ENCODE measurements at places on chromosomes 1 and 21.

DNA sequence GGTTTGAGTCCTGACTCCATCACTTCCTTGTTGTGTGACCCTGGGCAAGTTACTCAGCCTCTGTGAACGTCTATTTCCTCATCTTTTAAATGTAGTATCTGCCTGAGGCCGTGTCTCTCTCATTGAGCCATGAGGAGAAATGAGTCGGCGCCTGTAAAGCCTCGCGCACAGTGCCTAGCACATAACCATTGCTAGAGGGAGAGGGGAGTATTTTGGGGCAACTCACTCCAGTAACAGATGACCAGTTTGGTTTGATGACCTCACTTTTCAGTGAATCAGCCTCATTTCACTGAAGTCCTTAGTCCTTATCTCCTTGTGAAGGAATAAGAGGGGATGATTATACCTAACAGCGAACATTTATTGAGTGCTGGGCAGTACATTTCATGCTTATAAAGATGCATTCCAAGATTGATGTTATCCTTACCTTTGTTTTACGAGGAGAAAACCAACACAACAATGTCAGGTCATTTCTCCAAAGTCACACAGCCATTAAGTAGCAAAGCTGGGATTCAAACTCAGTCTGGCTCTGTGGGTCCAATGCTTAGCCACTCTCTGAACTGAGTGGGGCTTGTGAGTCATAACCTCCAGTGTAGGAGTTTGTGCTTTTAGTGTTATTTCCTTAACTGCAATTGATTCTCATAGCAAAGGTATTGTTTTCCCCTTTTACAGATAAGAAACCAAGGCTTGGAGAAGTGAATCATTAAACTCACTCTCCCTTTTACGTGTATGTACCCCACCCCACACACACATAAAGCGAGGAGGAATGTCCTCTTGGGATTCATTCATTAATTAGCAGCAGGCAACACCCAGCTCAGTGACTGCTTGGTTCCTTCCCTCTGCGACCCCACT is 25.9 kb downstream of the KCNC4 start:
- no peak overlapping the region for H3K27ac ChIP-seq
- no peaks in the 10 kb centered on the region for H3K4me1 ChIP-seq
- H3K36me3 ChIP-seq = peaks cover 2% of the 10 kb centered on the region
- H3K4me3 ChIP-seq = no peak overlapping the region
- peak; percentile 26 for DNase-seq

DNA sequence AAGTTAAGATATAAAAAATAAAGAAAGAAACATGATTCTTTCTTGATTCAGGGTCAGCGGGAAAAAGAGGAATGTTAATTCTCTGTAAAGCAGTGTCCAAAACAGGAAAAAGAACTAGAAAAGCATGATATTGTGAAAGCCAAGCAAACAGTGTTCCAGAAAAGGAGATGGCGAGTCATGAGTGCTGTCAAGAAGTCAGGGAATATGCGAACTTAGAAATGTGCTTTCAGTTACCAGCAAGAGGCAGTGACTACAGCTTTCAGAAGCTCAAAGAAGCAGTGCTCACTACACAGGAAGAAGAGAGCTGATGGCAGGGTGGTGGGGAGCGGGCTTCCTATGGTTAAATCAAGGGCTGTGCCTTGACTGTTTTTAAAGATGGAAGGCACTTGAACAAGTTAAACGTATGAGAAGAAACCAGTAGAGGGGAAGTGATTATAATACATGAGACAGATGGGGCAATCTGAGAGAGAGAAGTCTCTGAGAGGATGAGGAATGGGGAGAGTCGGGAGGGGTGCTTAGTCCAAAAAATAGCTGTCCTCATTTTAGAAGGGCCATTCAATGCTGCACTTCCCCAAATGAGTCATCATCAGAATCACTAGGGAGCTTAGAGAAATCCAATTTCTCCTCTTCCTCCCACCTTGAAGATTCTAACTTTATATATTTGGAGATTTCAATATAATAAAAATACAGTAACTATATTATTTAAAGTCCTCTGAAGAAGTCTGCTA is 90.4 kb downstream of the KCNK1 start:
- no peak for DNase-seq
- H3K4me3 ChIP-seq = no peak overlapping the region
- H3K27ac ChIP-seq = no peak overlapping the region

DNA sequence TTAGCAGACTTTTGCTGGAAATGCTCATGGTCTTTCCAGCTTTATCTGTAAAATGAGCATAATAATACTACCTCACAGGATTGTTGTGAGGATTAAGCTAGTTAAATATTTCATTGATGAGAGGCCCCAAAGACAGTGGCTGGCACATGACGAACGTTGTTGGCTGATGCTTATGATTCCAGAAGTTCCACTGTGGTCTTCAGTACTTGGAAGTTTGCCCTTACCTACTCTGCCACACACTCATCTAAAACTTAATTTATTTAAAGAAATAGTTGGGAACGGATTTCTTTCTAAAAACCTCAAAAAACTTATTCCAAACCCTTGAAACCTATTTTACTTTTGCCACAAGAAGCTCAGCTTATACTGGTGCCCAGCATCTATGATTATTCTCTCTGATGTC is 170.7 kb downstream of the DHRS3 start:
- H3K4me3 ChIP-seq = no peak overlapping the region
- peaks cover 32% of the 10 kb centered on the region for H3K4me1 ChIP-seq
- H3K27me3 ChIP-seq = no peaks in the 10 kb centered on the region
- DNase-seq = no peak
- peaks cover 5% of the 10 kb centered on the region for H3K36me3 ChIP-seq

DNA sequence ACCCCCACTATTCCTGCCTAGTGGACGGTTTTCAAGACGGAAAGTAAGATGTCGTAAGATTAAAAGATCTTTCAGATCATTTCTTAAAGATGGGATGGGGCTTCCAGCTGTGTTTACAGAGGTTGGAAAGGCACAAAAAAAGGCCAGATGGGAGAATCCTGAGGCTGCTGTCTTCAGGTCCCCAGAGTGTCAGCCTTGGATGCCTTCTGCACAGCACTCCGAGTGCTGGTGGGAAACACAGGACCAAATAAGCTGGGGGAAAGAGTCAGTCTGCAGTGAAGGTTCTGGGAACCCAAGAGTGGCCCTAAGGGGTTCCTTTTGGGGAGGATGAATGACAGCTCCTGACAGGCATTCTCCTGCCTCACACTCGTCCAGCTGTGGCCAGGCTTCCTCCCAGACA is 96.5 kb downstream of the COLGALT2 start:
- no peak overlapping the region for H3K27ac ChIP-seq
- DNase-seq = no peak
- no peaks in the 10 kb centered on the region for H3K4me1 ChIP-seq
- H3K27me3 ChIP-seq = no peaks in the 10 kb centered on the region
- H3K36me3 ChIP-seq = no peaks in the 10 kb centered on the region

GRCh38 chr1:218985424-218985984 is 188.2 kb upstream of the LYPLAL1 start:
- no peak overlapping the region for H3K27ac ChIP-seq
- H3K36me3 ChIP-seq = no peaks in the 10 kb centered on the region
- no peaks in the 10 kb centered on the region for H3K27me3 ChIP-seq
- DNase-seq = no peak
- no peaks in the 10 kb centered on the region for H3K4me1 ChIP-seq

GRCh38 chr1:153648000-153648643 is 10.4 kb upstream of the SNAPIN start:
- peaks cover 41% of the 10 kb centered on the region for H3K36me3 ChIP-seq
- no peak for DNase-seq
- H3K27ac ChIP-seq = no peak overlapping the region
- H3K4me1 ChIP-seq = peaks cover 18% of the 10 kb centered on the region

DNA sequence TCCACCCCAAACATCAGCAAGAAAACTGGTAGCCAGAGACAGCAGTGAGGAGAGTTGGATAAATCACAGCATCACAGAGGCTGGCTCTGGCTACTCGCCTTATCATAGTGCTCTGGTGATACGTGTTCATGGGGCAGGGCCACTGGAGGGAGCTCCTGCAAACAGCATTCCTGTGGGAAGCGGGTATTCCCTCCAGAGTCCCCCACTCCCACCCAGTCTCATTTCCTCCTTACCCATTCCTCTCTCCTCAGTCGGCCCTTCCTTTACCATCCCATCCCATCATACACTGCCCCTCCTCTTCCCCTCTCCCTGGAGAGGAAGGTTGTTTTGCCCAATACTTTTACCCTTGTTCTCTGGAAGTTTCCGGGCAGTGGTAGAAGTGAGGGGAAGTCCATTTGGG is 7.1 kb downstream of the NHLH2 start:
- no peak for DNase-seq
- no peak overlapping the region for H3K4me3 ChIP-seq
- H3K27me3 ChIP-seq = peaks cover 60% of the 10 kb centered on the region
- H3K36me3 ChIP-seq = no peaks in the 10 kb centered on the region
- no peak overlapping the region for H3K27ac ChIP-seq

DNA sequence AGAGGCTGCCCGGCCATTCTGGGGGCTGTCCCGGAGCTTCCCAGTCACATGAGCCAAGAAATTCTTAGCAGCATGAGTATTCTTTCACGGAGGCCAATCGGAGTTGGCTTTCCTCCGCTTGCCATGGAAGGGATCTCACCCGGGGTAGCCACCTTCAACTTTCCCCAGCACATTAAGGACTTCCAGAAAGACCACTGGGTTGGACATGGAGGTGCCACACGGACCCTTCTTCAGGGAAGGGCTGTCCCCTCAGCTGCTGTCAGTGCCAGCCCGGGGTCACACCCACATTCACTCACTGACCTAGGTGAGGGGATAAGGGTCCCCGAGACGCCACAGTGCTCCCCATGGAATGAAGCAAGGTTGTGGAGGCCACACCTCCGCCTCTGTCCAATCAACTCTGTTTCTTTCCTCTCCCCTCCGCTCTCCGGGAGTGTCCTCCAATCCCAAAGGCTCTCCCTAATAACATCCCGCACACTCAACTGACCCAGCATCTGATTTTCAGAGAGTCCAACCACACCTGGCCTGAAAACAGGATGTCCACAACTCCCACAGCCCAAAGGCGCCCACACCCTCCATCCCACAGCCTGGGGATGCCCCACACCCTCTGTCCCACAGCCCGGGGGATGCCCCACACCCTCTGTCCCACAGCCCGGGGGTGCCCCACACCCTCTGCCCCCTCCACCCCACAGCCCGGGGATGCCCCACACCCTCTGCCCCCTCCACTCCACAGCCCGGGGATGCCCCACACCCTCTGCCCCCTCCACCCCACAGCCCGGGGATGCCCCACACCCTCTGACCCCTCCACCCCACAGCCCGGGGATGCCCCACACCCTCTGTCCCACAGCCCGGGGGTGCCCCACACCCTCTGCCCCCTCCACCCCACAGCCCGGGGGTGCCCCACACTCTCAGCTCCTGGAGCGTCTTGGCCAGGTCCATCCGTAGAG is 19.4 kb downstream of the RSPH1 start:
- peaks cover 31% of the 10 kb centered on the region for H3K4me1 ChIP-seq
- no peak for DNase-seq
- no peaks in the 10 kb centered on the region for H3K27me3 ChIP-seq
- no peak overlapping the region for H3K4me3 ChIP-seq

GRCh38 chr1:70084314-70084915 is 121.0 kb downstream of the LRRC40 start:
- no peaks in the 10 kb centered on the region for H3K27me3 ChIP-seq
- no peak for DNase-seq
- H3K27ac ChIP-seq = no peak overlapping the region

DNA sequence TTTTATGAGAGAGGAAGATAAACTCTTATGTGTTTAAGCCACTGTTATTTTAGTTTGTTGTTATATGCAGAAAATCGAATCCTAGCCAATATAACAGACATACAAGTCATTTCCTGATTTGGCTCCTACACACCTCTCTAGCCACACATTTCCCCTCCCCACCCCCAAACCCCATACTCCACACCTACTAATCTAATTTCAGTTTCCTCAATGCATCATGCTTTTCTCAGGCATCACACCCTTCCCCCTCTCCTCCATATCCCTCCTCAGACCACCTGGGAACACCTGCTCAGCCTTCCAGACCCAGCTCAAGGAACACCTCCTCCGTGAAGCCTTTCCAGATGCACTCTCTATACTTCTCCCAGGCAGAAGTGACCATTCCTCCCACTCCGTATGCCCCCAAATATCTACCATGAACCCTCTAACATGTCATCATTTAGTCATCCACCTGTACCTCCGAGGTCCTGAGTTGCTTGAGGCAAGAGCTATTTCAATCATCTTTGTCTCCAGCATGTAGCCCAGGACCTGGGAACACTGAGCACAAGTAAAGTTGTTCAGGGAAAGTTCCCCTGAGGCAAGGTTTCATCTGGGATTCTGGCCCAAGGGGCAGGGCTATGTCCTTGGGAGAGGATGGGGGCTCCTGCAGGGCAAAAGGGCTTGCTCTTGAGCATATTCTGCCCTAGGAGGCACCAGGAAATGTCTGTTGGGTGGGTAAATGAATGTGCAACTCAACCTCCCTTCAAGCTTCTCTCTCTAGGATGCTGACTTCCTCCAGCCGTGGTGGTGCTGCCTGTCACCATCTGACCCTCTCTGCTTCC is 126.8 kb downstream of the HIVEP3 start:
- no peaks in the 10 kb centered on the region for H3K4me1 ChIP-seq
- H3K4me3 ChIP-seq = no peak overlapping the region
- H3K27ac ChIP-seq = no peak overlapping the region

DNA sequence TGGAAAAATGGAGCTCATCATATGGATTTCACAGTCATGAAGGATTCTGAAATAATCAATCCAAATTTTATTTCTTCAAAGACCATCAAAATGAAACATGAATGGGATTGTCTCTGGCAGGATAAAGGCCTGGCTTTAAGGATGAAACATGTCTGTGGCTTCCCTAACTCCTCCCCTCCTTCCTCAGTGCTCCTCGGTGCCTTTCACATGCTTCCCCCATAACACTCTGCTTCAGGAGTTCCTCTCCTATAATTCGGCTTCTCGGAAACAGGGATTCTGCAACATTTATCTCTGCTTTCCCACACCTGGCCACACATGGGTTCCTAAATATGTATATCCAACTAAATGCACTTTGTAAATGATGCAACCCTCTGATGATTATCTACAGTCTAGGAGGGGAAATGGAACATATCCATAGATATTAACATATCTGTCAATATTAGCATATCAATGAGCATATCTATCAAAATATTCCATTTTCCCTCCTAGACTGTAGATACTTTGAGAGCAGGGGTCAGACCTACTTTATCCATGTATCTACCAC is 153.8 kb downstream of the PLPP3 start:
- DNase-seq = no peak
- no peaks in the 10 kb centered on the region for H3K27me3 ChIP-seq
- H3K36me3 ChIP-seq = no peaks in the 10 kb centered on the region
- H3K4me3 ChIP-seq = no peak overlapping the region
- no peak overlapping the region for H3K27ac ChIP-seq

- H3K4me1 ChIP-seq = peaks cover 2% of the 10 kb centered on the region
- no peaks in the 10 kb centered on the region for H3K36me3 ChIP-seq
- no peak overlapping the region for H3K27ac ChIP-seq
Observed at GRCh38 chr1:43506233-43506632, 24.4 kb upstream of the PTPRF start.

GRCh38 chr1:232014941-232015340 is 388.4 kb downstream of the DISC1 start:
- no peak overlapping the region for H3K4me3 ChIP-seq
- DNase-seq = no peak
- no peak overlapping the region for H3K27ac ChIP-seq
- no peaks in the 10 kb centered on the region for H3K4me1 ChIP-seq
- no peaks in the 10 kb centered on the region for H3K36me3 ChIP-seq

- no peaks in the 10 kb centered on the region for H3K4me1 ChIP-seq
- H3K4me3 ChIP-seq = no peak overlapping the region
- H3K27ac ChIP-seq = no peak overlapping the region
- H3K36me3 ChIP-seq = no peaks in the 10 kb centered on the region
- no peak for DNase-seq
Observed at GRCh38 chr1:241447031-241447644, 72.4 kb downstream of the FH start.

Data from large intestine (tissue), 12 donors.